WERI-Rb-1 (cell line): ENCODE measurements at places on chromosomes 5 and 9.
A peak's percentile ranks its signal among the peaks of the same experiment; 100 is the strongest.

DNA sequence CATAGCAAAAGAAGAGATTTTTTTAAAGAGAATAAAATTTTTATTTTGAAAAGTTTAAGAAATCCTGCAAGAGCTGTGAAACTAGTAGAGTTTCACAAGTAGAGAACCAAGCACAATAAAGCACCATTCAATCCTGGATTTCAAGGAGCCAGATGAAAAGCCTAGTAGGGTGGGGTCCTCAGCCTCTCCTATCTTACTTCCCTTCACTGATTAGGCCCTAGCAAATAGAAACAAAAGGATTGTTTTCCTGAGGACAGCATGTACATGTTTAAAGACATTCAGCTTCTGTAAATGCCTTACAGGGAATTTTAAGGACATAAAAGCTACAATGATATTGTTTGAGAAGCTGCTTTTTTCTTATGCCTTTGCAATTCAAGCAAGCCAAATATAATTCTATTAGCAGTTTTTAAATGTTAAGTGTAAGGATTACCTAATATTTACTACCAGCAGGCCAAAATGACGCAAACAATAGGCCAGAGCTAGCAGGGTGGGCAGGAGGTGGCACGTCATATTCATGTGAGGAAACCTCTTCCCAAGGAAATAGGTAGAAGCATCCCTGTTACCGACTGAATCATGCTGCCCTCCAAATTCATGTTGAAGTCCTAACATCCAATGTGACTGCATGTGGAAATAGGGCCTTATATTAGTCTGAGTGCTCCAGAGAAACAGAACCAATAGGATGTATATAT lies 337.6 kb downstream of the MLLT3 start:
- DNase-seq: no peak

DNA sequence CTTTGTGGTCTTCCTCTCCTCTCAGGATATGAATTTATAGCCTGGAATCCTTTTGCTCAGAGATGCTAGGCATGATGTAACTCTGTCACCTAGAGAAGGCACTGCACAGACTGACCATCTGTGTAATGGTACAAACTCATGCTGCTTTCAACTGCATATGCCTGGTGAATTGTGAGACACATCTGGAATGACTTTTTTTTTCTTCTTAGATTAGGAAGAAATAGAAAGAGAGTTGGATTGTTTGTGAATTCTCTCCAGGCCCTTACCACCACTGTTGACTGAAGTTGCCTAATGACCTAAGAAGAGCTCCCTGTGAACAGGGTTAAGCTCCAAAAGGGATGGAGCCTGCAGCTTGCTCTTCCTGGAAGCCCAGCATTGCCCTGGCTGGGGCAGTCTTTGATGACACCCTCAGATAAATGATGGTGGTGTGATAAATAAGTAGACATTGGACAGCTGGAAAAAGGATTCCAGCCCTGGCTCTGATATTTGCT lies 47.8 kb upstream of the TRIM32 start:
- no peak for DNase-seq

GRCh38 chr9:124264823-124265233 lies 7.1 kb downstream of the NEK6 start:
- no peak for DNase-seq

DNA sequence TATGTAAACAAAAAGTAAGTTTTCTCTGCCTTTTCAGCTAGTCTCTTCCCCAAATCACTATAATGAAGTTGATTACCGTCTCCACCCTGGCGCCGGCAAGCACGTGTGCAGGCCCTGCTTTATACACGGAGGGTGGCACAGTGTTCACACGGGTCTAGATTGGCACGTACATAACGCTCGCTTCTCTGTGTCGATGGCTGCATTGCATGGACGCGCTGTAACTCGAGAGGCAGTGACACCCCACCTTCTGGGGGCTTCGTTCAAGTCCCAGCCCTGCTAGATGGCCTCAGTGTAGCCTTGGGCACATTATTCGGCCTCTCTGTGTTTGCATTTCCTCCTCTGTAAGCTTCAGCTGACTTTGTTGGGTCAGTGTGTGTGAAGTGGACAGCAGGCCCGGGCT lies 223.9 kb downstream of the FANCC start:
- DNase-seq: no peak

DNA sequence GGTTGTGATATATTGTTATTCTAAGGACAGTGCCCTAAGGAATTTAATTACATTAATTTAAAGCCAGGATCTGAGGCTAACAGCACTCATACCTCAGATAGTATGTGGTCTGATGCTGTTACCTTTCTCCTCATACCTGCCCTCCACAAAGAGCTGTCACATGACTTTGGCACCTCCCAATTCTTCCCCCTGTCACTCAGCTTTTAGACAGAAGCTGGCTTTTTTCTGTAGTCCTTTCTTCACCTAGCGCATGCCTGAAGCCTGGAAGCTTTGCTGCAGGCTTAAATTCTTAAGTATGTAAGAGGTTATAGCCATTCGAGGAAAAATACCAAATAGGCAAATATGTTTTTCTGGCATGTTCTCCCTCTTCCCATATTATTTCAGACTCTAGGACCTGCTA lies 61.0 kb upstream of the ADAMTS19 start:
- no peak for DNase-seq

DNA sequence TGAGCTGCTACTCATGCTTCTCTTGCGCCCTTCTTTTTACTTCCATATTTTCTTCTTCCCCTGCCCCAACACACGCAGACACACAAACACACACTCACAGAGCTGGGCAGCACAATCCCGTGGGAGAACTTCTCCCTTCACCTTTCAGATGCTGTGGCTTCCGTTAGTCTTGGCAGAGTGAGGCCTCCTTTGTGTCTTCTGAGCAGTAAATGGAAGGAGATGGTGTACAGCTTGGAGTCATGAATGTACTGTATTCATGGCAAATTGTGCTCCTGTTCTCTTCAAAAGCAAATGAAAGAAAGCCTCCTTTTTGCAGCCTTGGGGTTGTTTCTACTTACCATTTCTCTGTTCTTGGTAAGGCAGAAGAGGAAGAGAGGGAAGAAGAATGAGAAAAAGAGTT lies 456.6 kb upstream of the TLE4 start:
- DNase-seq: no peak

DNA sequence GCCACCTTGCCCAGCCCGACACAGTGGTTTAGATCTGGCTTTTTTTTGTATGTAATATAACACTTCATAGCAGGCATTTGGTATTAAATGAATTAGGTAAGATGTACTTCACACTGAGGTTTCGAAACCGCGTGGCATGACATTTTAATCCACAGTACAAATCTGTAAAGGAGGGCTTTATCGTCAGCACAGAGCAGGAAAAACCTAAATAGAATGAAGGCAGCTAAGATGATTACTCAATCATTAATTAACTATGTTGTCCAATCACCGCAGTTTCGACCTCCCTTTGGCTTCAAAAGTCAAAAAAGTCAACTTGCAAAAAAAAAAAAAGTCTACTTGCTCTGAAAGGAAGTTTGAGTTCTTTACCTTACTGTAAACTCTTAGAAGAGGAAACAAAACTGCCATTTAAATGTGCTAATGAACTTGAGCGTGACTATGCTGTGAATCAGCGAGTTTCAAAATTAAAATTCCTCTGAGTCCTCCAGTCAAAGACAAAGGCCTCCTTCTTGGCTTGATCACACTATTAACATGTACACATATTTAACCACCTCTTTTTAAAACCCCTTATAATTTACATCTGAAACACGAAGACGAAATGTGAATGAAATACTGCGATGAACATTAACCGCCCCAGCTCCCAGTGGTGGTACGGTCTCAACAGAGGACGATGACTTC lies 698 bp upstream of the SEC24A start:
- DNase-seq: no peak

- no peak for DNase-seq
Observed at GRCh38 chr5:127812570-127812969, 109.4 kb downstream of the CCDC192 start.

DNA sequence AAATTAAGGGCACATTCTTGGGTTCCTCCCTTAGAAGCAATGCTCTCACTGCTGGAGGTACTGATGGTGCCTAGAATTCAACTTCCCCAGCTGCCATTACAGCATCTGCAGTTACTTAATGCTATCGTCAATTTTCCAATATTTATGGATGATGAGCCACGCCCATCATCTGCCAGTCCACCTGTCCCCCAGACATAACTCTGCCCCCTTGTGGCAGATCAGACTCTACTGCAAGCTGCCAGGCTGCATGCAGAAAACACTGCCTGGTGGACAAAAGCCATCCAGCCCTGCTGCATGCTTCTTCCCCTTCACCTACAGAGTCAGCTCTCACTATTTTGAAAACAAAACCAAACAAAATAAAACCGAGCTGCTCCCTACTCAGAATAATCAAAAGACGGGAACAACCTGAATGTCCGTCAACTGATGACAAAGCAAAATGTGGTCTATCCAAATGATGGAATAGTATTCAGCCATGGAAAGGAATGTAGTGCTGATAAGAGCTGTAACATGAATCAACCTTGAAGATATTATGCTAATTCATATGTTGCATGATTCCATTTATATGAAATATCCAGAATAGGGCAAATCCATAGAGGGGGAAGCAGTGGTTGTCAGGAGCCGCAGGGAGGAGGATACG lies 66.4 kb downstream of the RETREG1 start:
- peak; percentile 71 for DNase-seq

- no peak for DNase-seq
Observed at GRCh38 chr5:65394087-65394486, 87.6 kb downstream of the ADAMTS6 start.

- DNase-seq: no peak
Observed at GRCh38 chr5:76111477-76112174, 28.4 kb downstream of the SV2C start.

DNA sequence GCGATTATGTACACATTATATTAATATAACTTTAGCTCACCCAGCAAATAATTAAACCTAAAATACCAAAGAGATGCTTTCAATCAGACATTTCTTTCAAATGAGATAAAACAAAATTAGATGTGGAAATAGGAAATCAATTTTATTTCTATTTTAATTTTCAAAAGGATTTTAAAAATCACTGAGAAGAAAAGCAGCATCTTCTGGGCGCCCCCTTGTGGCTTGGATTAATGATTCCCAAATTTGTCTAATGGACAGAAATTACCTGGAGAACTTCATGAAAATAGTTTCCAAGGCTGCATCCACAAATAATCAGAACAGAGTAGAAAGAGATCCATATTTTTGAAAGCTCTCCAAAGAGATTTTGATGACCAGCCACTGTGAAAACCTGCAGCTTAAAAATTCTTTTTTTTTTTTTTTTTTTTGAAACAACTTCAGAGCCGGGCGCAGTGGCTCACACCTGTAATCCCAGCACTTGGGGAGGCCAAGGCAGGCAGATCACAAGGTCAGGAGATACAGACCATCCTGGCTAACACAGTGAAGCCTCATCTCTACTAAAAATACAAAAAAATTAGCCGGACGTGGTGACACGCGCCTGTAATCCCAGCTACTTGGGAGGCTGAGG lies 50.9 kb upstream of the CEMIP2 start:
- DNase-seq: peak; percentile 29

- no peak for DNase-seq
Observed at GRCh38 chr9:92685022-92685421, 15.1 kb upstream of the IPPK start.

DNA sequence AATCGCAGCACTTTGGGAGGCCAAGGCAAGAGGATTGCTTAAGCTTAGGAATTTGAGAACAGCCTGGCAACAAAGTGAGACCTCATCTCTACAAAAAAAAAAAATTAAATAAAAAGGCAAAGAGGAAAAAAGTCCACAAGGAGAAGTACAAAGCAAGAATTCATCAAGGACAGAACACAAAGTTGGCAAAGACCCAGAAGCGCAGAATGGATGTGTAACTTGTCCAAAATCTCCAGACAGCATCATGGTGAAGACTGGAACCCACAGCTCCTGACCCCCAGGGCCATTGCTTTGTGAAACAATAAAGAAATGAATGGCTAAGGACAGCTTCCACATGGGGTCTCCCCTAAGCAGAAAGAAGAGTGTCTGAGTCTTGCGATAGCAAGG lies 7.8 kb downstream of the HSD17B3 start:
- DNase-seq: no peak

GRCh38 chr5:75574791-75575190 lies 36.5 kb upstream of the ANKDD1B start:
- DNase-seq: no peak

DNA sequence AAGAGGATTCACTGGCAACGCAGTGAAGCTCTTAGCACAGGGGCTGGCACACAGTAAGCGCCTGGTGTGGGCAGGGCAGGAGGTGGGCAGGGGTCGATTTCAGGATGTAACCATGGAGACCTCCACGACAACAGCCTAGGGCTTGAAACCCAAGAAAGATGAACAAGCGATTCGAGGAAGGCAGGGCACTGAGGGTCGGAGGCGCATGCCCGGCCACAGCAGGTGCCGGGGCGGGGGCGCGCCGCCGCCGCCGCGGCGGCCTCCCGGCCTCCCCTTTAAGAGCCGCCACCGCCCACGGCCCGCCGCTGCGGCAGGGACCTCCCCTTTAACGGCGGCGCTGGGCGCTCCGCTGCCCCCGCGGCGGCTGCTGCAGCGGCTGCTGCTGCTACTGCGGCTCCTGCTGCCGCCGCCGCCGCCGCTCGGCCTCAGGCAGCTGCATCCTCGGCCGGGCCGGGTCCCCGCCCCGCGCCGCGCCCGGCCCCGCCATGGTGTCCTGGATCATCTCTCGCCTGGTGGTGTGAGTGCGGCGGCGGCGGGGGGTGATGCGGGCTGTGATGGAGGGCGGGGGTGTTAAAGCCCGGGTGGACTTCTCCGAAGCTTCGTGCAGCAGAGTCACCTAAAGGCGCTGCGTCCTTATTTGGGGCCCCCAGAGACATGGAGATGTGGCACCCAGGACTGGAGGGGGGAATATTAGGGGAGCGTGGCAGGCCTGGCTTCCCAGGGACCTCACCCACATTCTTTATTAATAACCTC lies at the start of gene REEP2:
TSS of gene REEP2 (plus strand) at position 334 of the 753 bp plus-strand sequence. CDS start at position 486, 152 bp downstream.
- peak; percentile 63 for DNase-seq

DNA sequence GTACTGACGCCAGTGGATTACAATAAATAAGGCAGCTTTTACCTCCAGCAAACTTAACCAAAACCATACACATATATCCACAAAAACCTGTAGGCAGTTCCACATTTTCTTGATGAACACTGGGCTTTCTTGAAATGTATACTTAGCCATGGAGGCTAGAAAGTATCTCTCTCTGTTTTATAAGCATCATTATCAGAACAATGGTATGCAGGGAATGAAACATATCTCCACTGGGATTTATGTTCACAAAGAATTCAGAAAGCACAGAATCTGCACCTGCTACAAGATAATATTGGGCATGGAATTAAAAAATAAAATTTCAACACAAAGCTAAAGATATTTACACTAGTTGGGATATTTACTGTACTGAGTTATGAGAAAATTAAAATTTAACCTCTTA lies 126.1 kb upstream of the RASA1 start:
- DNase-seq: no peak

- no peak for DNase-seq
Observed at GRCh38 chr5:17402289-17403121, 95.5 kb upstream of the TAF11L2 start.

- DNase-seq: no peak
Observed at GRCh38 chr5:36125868-36126267, 25.8 kb downstream of the LMBRD2 start.
